CD4-positive, alpha-beta memory T cell (primary cell): ENCODE measurements at places on chromosomes 2 and 18.

GRCh38 chr2:95551055-95551568 lies 40.7 kb upstream of the TRIM43 start:
- DNase-seq = no peak

- no peak for DNase-seq
Observed at GRCh38 chr2:173077506-173078177, 2.0 kb downstream of the MAP3K20 start.

DNA sequence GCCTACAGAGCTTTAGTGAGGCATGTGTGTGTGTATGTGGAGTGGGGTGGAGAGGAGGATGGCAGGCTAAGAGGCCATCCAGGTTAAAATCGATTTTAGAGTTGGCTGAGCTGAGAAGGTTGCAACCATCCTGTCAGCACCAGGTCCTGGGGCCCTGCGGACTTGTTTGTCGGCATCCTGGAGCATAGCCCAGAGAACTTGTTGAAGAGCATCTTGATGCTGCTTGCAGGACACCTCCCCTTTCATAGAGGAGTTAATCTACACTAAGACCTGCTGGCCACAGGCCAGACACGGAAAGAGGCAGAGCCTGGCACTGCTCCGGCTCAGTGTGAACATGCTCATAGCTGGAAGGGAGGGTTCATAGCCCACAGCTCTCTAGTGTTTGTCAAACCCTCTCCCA lies 72.1 kb upstream of the RGPD5 start:
- no peak for DNase-seq

- no peak for DNase-seq
Observed at GRCh38 chr18:29060349-29060748, 883.4 kb upstream of the CDH2 start.

DNA sequence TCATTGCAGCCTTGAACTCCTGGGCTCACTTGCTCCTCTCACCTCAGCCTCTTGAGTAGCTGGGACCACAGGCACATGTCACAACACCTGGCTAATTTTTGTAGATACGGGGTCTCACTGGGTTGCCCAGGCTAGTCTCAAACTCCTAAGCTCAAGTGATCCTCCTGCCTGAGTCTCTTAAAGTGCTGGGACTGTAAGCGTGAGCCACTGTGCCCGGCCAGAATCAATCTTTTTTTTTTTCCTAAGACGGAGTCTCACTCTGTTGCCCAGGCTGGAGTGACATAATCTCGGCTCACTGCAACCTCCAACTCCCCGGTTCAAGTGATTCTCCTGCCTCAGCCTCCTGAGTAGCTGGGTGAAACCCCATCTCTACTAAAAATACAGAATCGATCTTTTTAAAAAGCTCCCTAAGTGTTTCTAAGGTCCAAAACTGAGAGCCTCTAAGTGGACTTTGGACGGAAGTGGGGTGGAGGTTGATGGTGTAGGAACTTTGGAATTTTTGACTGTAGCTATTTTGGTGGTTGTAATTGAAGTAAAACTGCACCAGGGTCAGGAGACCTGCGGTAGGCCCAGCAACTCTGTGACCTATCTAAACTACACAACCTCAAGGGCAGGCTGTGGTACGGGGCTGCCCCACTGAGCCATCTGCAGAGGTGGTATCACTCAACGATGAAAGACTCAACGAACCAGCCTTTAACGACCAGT lies 82.9 kb downstream of the POLR1A start:
- DNase-seq = no peak

DNA sequence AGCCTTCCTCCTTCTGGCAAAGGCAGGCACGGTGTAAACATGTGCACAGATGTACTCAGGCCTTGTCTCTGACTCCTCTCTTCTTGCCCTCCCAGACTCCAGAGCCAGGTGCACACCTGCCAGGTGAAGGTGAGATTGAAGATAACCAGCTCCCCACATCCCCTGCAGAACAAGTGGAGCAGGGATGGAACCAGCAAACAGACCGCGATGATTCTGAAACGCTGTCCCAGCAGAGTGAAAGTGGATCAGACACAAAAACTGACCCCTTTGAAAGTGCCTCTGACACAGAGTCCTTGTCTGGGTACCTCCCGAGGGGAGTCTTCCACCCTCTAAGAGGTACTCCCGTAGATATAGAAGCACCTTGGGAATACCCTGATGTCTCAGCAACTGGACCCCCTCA lies 77.2 kb downstream of the ARHGEF4 start:
- no peak for DNase-seq

DNA sequence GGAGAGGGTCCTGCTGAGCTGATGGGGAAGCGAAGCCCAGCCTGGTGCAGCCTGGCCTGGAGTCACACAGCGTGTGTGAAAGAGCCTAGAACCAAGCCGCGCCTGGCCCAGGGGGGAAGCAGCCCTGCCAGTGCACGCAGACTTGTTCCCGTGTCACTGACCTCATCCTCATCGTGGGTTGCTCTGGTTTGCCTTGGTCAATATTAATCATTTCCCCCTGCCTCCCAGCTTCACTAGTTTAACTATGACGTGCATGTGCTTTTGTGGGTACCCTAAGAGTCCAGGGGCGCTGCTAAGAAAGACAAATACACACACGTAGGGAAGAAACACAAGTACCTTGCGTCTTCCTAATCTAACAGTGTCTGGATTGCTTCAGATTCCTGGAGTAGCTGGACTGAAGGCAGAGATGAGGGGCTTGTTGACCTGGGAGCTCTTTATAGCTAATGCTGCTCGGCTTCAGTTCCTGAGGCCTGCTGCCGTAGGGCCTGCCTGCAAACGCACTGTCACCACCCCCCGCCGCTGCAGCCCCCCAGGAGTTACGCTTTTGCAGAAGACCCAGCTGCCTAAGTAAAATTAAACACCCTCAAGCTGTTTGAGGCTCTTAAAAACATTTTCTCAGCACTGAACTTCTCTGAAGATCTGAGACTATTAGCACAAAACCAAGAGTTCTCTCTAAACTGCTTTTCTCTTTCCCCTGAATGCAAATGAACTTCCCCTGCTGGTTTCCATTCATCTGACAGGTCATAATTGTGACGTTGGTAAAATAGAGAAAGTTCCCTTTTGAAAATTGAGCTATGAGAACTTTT lies 159.2 kb downstream of the FAM210A start:
- no peak for DNase-seq

DNA sequence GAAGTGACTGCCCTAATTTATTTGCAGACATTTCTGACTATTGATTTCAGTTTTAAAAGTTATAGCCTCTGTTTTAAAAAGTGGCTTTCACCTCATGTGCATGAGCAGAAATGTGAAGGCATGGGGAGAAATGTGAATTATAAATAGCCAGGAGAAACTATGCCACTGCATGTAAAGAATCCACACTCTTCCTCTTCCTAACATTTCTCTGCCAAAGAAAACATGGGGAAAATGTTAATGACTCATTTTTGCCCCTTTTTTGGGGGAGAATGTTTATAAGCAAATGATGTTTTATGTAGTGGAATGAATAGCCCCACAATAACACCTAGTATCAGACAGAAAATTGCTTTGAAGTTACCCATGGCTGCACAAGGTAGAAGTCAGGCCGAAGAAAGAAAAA lies 249.0 kb upstream of the TANK start:
- no peak for DNase-seq

- no peak for DNase-seq
Observed at GRCh38 chr2:226754821-226755604, 44.6 kb downstream of the IRS1 start.

DNA sequence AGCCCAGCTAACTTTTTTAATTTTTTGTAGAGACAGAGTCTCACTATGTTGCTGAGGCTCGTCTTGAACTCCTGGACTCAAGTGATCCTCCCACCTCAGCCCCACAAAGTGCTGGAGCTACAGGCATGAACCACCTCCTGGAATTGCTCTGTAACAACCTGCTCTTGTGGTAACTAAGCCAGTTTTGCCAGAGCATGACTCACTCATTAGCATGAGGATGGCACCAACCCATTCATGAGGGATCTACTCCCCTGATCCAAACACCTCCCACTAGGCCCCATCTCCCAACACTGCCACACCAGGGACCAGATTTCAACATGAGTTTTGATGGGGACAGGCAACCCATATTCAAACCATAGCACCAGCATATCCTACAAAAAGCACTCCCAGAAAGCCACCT lies 348.9 kb upstream of the RAB12 start:
- no peak for DNase-seq

- peak; percentile 35 for DNase-seq
Observed at GRCh38 chr18:13136904-13137669, 81.5 kb upstream of the LDLRAD4 start.

GRCh38 chr2:234368861-234369261 lies 128.0 kb downstream of the ARL4C start:
- peak; percentile 37 for DNase-seq

GRCh38 chr18:62001396-62001795 lies 108.6 kb upstream of the RNF152 start:
- no peak for DNase-seq

GRCh38 chr2:98478088-98478551 lies 33.5 kb downstream of the INPP4A start:
- DNase-seq = no peak

DNA sequence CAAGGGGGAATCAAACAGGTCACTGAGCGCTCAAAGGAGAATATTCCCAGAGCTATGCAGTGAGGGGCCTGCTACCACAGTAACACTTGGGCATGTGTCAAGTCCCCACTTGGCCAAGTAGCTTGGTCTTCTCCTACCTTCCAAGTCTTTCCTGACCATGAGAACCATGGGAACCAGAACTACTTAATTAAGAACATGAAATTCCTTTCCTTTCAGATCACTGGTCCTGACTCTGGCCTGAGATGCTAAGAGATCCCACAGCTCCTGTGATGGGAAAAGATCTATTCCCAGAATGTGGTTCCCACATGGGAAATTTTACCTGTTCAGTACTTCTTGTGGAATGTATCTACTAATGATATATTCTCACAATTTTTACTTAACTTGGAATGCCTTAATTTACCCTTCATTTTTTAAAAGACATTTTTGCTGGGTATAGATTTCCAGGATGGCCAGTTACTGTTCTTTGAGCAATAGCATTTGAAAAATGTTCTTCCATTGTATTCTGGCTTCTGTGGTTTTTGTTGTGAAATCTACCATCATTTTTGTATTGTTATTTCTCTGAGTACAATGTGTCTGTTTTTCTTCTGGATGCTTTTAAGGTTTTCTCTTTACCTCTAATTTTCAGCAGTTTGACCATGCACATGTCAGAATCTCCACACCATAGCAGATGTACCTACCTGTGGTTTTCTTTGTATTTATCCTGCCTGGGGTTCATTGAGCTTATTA lies 37.9 kb downstream of the KCNIP3 start:
- DNase-seq = no peak

DNA sequence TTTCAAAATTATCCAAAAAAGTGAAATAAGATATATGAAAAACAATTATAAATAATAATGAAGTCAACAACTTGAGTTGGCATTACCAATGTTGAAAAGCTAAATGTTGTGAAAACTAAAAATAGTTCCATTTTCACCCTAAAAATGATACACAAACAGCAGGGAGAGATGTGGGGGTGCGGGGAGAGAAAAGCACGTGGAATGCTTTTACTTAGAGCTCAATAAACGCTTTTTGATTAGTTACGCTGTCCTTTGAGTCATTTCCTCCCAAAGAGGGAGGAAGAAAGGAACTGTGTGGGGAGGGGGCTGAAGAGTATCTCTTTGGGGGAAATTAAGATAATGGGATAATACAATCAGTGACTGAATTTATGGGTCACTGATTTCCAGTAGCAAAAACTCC lies 29.2 kb downstream of the ZNF521 start:
- no peak for DNase-seq

- no peak for DNase-seq
Observed at GRCh38 chr2:173972636-173973035, 7.5 kb upstream of the SP3 start.

DNA sequence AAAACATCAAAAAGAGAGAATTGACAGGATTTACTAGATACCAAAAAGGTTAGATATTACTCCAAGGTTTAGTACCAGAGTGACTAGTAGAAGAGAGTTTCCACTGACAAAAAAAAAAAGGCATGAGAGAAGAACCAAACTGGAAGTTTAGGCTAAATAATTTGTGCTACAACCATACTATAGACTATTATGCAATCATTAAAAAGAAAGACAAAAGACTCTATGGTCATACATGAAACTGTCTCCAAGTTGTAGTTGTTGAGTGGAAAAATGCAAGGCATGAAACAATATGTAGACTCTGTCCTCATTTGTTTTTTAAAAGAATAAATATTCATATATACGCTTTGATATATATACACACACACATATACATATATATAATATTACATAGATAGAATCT lies 1.7 kb upstream of the EXOC6B start:
- no peak for DNase-seq

GRCh38 chr2:96241900-96242611 lies 23.7 kb downstream of the TMEM127 start:
- DNase-seq = peak; percentile 48

DNA sequence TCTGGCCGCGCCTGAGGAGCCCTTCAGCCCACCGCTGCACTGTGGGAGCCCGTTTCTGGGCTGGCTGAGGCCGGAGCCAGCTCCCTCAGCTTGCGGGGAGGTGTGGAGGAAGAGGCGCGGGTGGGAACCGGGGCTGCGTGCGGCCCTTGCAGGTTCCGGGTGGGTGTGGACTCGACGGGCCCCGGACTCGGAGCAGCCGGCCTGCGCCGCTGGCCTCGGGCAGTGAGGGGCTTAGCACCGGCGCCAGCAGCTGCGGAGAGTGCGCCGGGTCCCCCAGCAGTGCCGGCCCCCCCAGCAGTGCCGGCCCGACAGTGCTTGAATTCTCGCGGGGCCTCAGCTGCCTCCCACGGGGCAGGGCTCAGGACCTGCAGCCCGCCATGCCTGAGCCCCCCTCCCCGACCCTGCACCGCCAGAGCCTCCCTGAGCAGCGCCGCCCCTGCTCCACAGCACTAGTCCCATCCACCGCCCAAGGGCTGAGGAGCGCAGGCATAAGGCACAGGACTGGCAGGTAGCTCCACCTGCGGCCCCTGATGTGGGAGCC lies 534.2 kb downstream of the ZNF804A start:
- DNase-seq = no peak

DNA sequence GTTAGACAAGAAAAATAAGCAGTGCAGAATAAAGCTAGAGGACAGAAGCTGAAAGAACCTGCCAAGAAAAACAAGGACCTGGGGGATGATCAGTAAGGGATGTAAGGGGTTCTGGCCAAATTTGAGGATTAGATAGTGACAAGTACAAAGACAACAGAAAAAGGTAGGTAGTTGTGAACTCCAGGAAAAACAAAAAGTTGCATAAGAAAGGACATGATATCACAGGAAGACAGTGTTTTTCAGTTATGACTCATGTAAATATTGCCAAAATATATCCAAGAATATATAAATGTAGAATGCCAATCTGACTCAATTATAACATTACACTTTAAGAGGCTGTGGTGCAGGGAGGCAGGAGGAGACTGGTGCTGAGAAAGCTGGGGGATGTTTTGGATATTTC lies 209.8 kb upstream of the SH3BP4 start:
- no peak for DNase-seq
